Mammary microvascular endothelial cell (primary cell): ENCODE measurements at places on chromosomes 7 and 10. TPM values are rescaled to one million over a fixed set of nuclear protein-coding genes. Genes with fewer than 3 reads are reported as not detected.

The CLEC2L gene
- total RNA-seq, result not detected in 2 replicates

The LRRN3 gene
- total RNA-seq, result 0.05 TPM in 1 of 2 replicates, not detected in the other

The ENTPD1 gene
- total RNA-seq, result 3.5 and 6.2 TPM in 2 replicates

The TPK1 gene
- 17.7 and 19.1 TPM in 2 replicates for total RNA-seq

The FAM25G gene
- total RNA-seq, result not detected in 2 replicates

The CFAP69 gene
- 0.27 and 0.74 TPM in 2 replicates for total RNA-seq

The SPDYE5 gene
- not detected in 2 replicates for total RNA-seq

The PNLIPRP1 gene
- total RNA-seq, result not detected in 2 replicates

The PRF1 gene
- not detected in 2 replicates for total RNA-seq

The METTL27 gene
- total RNA-seq, result 3.1 and 6.0 TPM in 2 replicates

The ZPBP gene
- total RNA-seq, result not detected in 2 replicates

The KCNIP2 gene
- total RNA-seq, result not detected in 2 replicates

The COPS6 gene
- 102 and 125 TPM in 2 replicates for total RNA-seq

The TMUB1 gene
- 35.4 and 40.9 TPM in 2 replicates for total RNA-seq

The FZD1 gene
- total RNA-seq, result 6.0 and 6.2 TPM in 2 replicates

The GPC2 gene
- total RNA-seq, result 0.89 and 1.00 TPM in 2 replicates

The SUGCT gene
- total RNA-seq, result 1.6 TPM in 1 of 2 replicates, not detected in the other

The HOXA13 gene
- total RNA-seq, result not detected in 2 replicates

The GIMAP6 gene
- total RNA-seq, result 85.8 and 89.9 TPM in 2 replicates

The FGFBP3 gene
- 0.15 and 0.33 TPM in 2 replicates for total RNA-seq

The NUTM2E gene
- 0.05 TPM in 1 of 2 replicates, not detected in the other for total RNA-seq

The TMEM139 gene
- not detected in 2 replicates for total RNA-seq

The GARIN1A gene
- under 0.01 and 0.07 TPM in 2 replicates for total RNA-seq

The MYL10 gene
- not detected in 2 replicates for total RNA-seq

The STEAP2 gene
- total RNA-seq, result 0.54 and 0.80 TPM in 2 replicates

The ARHGEF5 gene
- 0.53 and 0.54 TPM in 2 replicates for total RNA-seq

The MMP21 gene
- 0.07 TPM in 1 of 2 replicates, not detected in the other for total RNA-seq

The COL17A1 gene
- total RNA-seq, result 3.3 and 4.6 TPM in 2 replicates

The CABCOCO1 gene
- 0.10 and 0.53 TPM in 2 replicates for total RNA-seq

The ARPC1A gene
- total RNA-seq, result 204 and 206 TPM in 2 replicates

The GIMAP8 gene
- 16.7 and 18.3 TPM in 2 replicates for total RNA-seq

The SPDYE11 gene
- total RNA-seq, result not detected in 2 replicates

The ETV1 gene
- total RNA-seq, result 6.5 and 8.2 TPM in 2 replicates

The VGF gene
- total RNA-seq, result 0.07 and 0.20 TPM in 2 replicates

The PALD1 gene
- total RNA-seq, result 31.8 and 32.5 TPM in 2 replicates

The ADAM8 gene
- total RNA-seq, result 1.5 and 3.8 TPM in 2 replicates

The GTF2IRD1 gene
- total RNA-seq, result 11.6 and 16.9 TPM in 2 replicates

The SPOCK2 gene
- 0.53 and 1.2 TPM in 2 replicates for total RNA-seq
